HT1080 (cell line): ENCODE measurements at places on chromosomes 7 and 10.

- DNase-seq: no peak
These were observed 74.2 kb downstream of the MGMT start for GRCh38 chr10:129541200-129541599.

- DNase-seq: no peak
These were observed at the start of gene WNT16 for GRCh38 chr7:121328508-121329190. Gene WNT16 (plus strand): TSS chr7:121329000. CDS start chr7:121329293, 293 bp downstream.

DNA sequence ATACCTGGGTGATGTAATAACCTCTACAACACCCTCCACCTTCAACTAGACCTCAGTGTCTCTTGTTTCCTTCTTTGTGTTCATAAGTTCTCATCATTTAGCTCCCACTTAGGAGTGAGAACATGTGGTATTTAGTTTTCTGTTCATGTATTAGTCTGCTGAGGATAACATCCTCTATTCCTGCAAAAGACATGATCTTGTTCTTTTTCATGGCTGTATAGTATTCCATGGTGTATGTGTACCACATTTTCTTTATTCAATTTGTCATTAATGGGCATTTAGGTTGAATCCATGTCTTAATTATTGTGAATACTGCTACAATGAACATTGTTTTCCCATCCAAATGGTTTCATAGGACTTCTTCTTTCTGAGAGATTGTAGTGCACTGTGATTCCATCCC, 135.7 kb downstream of the MBL2 start:
- no peak for DNase-seq

GRCh38 chr7:129258649-129259389, 34.0 kb downstream of the AHCYL2 start:
- DNase-seq: no peak

DNA sequence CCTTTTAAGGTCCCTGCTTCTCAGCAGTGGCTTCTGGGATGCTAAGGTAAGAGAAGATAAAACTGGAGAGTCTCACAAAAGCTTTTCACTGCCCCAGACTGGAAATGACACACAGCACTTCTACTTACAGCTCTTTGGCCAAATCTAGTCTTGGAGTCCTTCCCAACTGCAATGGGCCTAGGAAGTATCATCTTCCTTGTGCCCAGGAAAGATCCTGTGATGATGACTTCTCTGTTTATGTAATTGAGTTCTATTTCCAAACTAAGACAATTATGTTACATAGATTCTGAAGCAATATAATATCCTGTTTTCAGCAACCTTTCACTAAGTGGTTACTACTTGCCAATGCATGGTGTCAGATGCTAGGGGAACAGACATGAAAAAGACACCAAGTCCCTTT, 234.1 kb downstream of the PTEN start:
- DNase-seq: no peak

DNA sequence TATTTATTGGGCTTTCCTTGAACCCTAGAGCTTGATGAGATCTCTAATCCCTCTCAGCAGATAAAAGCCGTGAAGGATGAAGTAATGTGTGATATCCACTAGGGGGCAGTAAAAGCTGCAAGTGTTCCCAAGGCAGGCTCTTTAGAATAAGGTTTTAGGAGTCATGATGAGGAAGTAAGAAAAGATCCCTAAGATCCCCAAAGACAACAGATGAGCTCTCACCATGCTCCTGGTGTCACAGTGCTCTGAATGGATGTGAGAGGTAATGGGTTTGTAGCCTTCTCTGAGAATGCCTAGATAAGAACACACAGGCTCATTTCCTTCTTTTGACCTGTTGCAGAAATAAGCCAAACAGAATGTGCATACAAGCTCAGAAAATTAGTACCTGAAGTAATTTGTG, 70.4 kb upstream of the ITPRID1 start:
- peak; percentile 50 for DNase-seq

DNA sequence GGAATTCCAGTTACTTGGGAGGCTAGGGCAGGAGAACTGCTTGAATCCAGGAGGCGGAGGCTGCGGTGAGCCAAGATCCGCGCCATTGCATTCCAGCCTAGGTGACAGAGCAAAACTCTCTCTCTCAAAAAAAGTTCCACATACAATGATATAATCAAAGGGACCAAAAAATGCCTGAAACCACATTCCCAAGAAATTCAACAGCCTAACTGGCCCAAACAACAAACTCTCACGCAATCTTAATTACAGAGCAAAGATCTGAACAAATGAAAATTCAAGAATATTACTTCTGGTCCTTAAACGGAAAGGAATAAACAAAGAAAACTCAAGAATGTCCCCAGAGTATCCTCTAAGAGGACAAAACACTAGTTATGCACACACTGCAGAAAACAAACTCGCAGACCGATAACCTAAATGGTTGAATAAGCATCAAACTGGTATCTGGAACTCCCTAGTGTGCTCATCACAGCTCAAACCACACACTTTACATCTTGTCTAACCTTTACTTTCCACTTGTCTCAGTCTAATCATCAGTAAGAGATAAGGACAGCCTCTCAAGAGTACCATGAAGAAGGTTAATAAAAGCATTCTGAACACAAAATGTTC, 3.7 kb downstream of the OGA start:
- DNase-seq: no peak

GRCh38 chr7:20062932-20063331, 154.3 kb downstream of the MACC1 start:
- DNase-seq: no peak

DNA sequence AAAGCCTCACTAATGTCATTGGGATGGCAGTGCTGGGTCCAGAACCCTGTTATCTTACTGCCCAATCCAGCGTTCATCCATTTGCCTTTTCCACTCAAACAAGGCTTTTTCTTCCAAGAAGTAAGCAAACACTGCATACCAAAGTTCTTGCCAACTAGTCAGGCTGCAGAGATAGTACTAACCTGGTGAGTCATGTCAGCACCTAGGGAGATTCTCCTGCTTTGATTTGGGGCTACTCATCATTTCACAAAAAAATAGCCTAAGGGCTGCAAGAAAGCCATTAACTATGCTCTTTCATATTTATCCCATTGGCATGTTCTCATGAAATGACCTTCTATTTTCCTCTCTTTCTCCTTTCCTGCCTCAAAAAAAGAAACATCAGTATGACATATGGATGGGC, 142.6 kb downstream of the TWIST1 start:
- peak; percentile 68 for DNase-seq

- DNase-seq: no peak
These were observed 151.5 kb upstream of the COL1A2 start for GRCh38 chr7:94243066-94243711.

- DNase-seq: no peak
These were observed 894.4 kb downstream of the SORCS3 start for GRCh38 chr10:105535478-105535877.

DNA sequence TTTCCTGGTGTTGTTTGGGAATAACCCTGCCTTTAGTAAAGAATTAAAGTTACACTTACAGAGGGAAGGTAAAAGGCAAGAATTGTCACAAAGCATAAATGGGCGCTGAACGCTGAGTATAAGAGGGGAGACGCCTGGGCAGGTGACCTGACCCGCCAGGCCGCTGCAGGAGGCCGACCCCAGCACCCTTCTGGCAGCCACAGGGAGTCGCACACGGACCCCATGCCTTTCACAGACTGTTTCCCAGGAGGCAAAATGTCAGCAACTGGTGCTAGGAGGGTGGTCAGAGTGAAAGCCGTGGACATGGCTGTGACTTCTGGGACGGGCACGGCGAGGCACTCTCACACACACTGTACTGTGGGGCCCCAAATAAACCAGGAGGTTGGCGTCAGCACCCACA, 288.2 kb downstream of the WDR37 start:
- DNase-seq: no peak

DNA sequence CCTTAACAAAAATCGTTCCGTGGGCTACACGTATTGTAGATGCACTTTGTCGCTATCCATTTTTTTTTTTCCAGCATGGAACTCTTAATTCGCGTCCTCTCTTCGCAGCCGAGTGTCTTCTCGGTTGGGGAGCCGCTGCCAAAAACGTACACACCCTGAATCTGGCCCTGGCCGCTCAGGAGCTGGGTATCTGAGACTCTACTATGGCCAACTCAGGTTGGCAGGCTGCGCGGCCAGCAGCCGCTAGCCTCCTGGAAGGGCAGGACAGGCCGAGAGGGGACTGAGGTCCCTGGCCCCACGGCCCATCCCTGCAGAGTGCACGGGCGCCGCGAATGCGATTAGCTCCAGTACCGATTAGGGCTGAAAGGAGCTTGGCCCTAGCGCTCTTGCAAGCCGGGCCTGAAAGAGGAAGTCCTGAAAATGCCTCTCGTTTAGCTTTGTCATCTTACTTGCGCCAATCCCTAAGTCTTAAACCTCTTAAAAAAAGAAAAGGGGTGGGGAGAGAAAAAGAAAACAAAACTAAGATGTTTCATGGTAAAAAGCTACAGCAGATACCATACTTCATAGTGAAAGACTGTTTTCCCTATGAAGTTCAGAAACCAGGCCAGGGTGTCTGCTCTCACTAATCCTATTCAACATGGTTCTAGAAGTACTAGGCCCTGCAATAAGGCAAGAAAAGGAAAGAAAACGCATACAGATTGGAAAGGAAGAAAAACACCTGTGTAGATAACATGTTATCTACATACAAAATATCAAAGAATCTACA, 113.2 kb upstream of the RHEB start:
- no peak for DNase-seq

- no peak for DNase-seq
These were observed 29.9 kb upstream of the PBLD start for GRCh38 chr10:68362590-68362989.

DNA sequence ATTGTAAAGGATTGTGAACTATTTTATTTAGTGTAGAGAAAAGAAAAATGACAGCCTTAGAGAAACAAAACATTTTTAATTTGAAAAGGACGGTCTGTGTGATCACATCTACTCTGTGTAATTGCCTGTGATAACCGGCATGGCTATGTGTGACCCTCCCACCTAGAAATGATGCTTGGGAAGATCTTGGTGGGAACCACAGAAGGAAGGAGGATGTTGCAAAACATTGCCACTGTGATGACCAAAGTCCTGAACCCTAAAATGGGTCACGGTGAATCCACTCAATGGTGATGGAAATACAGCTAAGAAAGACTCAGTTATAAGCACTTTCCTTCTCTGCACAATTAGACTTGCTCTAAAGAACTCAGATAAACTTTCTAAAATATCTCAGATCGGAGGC, 221.3 kb upstream of the FRMD4A start:
- DNase-seq: no peak

DNA sequence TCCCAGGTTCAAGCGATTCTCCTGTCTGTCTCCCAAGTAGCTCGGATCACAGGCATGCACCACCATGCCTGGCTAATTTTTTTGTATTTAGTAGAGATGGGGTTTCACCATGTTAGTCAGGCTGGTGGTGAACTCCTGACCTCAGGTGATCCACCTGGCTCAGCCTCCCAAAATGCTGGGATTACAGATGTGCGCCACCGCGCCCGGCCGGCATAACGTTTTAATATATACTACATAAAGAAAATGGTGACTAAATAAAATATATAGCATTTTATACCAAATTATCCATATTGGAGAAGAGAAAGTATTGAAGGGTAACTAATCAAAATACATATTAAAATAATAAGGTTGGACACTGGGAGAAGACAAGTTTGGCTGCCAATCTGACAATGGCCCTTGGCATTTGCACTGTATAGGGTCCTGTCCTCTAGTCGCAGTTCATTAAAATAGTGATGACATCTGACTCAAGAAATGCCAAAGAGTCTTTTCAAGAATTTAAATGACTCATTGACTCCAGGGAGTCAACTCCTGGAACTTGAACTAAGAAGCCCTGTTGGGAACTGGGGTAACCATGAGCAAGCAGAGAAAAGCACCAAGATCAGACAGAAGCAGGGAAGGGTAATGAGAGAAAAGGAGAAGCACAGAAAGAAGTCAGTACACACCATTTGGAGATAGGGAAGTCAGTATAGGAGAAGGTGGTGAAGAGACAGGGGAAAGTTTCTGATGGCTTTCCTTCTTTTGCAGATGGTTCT, 91.1 kb downstream of the CH25H start:
- DNase-seq: peak; percentile 76

DNA sequence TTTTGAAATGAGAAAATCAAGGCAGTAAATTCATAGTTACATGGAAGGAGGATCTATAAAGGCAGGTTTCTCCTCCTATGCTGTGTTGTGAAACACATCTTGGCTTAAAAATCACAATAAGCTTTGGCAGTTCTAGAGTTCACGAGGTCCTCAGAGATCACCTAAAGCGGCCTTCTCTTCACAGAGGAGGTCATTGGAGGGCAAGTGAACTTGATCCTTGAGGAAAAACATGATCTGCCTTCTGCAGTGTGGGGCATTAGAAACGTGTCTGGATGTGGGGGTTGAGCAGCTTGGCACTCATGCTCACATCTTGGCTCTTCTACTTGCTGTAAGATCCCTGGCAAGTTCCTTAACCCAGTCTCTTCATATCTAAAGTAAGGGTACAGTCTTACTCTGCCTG, 96.1 kb upstream of the BMPER start:
- DNase-seq: no peak

GRCh38 chr10:133126431-133127290, 33.4 kb upstream of the KNDC1 start:
- no peak for DNase-seq

DNA sequence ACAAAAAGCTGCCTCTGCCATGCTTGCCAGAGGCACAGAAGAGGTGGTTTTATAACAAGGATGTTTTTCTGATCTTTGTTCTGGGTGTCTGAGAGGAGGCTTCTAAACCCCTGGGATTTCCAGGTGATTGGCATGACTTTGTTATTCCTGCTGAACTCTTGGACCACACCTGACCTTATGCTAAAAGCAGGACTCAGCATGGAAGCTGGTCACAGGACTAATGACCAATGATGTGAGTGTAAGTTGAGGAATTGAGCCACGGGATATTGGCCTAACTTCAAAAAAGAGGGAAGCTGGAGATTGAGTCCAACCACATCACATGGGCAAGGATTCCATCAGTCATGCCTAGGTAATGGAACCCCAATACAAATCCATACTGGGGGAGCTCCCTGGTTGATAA, 437.9 kb downstream of the POM121L12 start:
- peak; percentile 37 for DNase-seq

DNA sequence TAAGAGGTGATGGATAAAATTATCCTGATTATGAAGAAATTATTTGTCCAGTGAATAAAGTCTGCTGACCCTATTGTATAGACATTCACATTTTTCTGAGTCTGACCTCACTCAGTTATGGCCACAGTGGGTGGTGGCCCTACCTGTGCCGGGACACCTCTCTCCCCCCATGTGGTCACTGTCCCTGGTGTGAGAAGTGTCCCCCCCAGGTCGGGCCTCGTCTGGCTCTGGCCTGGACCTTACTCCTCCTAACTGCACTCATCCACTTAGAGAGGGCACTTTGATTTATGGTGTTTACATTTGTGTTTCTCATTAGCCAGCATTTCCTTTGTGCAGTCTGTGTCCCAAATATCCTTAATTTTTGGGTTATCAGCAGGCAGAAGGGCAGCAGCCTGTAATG, 59.6 kb upstream of the ZNF32 start:
- DNase-seq: no peak

- no peak for DNase-seq
These were observed 68.7 kb downstream of the CAMK1D start for GRCh38 chr10:12418000-12418399.

DNA sequence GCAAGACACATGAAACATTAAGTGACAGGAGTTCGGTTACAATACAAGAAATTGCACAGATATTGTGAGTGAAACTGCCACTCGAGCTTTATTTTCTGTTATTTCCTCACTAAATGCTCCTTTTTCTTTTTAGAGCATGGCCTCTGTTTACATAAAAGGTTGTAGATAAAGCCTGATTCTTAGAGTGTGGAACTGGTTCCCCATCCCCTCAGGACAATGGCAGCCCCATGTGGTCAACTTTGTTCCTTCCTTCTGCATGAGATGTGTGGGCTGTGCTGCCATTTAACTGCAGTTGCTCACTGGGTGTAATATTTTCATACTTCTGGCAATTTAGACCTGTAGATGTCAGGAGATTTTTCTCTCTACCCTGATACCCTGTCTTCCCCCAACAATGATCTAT, 70.2 kb downstream of the LRGUK start:
- DNase-seq: no peak

GRCh38 chr7:52862321-52862720, 173.1 kb upstream of the POM121L12 start:
- no peak for DNase-seq
